Activated CD8-positive, alpha-beta memory T cell treated with anti-CD3 and anti-CD28 coated beads for 1 hour (primary cell): ENCODE measurements at places on chromosomes 2 and 18.

- DNase-seq, result no peak
These were observed 167.9 kb downstream of the IRS1 start for GRCh38 chr2:226631671-226632070.

GRCh38 chr2:9771101-9771449 lies 72.2 kb upstream of the TAF1B start:
- DNase-seq, result no peak

DNA sequence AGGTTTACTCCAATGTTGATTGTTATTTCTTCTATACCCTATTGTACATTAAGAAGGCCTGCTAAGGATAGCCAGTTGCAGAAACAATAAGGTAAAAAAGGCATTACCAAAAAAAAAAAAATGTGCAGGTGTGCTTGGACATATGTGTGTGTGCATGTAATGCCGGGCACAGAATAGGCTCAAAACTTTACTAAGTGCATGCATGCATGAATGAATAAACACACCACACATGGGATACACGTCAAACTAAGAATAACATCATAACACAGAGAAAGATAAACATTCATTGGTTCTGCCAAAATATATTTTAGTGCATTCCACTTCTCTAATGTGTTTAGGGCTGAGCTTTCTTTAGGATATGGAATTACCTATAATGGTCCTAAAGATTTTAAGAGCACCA lies 298.2 kb downstream of the TCF4 start:
- DNase-seq, result no peak

GRCh38 chr2:100703213-100703612 lies 116.7 kb upstream of the NPAS2 start:
- DNase-seq, result no peak

- DNase-seq, result no peak
These were observed 612.3 kb upstream of the FANCL start for GRCh38 chr2:58853420-58853819.

DNA sequence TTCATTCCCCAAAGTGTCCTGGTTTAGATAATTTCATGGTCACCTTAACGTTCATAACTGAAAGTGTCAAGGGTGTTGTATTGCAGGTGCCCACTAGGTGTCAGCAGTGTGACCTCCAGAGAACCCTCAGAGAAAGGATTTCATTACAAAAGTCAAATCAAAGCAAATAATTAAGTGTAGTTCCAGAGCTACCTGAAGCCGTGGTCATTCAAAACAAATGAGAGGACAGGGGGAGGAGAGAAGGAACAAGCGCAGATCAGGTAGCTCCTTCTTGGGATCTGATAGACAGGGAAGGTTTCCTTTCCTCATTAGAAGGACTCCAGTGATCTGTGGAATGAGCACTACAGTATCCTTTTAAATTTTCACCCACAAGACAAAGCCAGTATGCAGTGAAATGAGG lies at the start of gene SLC9A4:
Gene SLC9A4, plus strand, starts transcription at position 207 of the 400 bp plus-strand sequence. CDS start 534 bp downstream, outside the sequence.
- no peak for DNase-seq

- no peak for DNase-seq
These were observed 22.9 kb downstream of the DOK1 start for GRCh38 chr2:74577448-74577847.

GRCh38 chr2:54787755-54788366 lies 64.4 kb downstream of the EML6 start:
- DNase-seq, result no peak

DNA sequence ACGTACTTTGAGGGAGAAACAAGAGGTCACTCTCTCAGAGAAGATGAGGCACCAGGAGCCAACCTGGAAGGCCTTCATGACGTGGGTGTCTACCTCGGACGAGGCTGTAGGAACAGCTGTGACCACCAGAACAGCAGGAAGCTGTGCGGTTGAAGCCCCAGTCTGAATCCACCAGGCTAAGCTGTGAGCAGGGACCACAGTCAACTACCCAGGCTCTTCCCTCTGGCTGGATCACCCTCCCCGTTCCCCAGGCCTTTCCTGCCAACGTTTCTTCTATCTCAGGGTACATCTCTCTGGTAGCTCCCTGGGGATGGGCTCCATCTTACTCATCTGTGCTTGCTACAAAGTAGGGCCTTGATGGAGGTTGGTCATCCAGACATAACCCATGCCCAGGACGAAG lies 36.8 kb upstream of the CYP27C1 start:
- DNase-seq, result no peak

- no peak for DNase-seq
These were observed 678.7 kb downstream of the PLCL1 start for GRCh38 chr2:198483051-198483450.

- no peak for DNase-seq
These were observed 190.5 kb upstream of the SESTD1 start for GRCh38 chr2:179455172-179455524.

GRCh38 chr2:216683846-216684245 lies 11.5 kb downstream of the IGFBP5 start:
- no peak for DNase-seq

DNA sequence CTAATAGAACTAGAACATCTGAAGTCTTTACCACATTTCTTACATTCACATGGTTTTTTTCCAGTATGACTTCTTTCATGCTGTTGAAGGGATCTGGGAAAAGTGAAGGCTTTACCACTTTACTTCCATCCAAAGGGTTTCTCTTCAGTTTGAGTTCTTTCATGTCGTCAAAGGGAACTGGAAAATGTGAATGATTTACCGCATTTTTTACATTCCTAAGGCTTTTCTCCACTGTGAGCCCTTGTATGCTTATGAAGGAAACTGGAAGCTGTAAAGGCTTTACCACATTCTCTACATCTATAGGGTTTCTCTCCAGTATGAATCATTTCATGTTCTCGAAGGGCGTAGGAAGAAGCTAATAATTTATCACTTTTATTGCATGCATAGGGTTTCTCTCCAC lies 46.7 kb downstream of the NBEAL1 start:
- no peak for DNase-seq

- no peak for DNase-seq
These were observed 105.1 kb upstream of the ITGB6 start for GRCh38 chr2:160305081-160305750.

- no peak for DNase-seq
These were observed 14.2 kb downstream of the NIFK start for GRCh38 chr2:121722479-121722878.

- DNase-seq, result no peak
These were observed 3.3 kb downstream of the KIF3C start for GRCh38 chr2:25979001-25979400.

DNA sequence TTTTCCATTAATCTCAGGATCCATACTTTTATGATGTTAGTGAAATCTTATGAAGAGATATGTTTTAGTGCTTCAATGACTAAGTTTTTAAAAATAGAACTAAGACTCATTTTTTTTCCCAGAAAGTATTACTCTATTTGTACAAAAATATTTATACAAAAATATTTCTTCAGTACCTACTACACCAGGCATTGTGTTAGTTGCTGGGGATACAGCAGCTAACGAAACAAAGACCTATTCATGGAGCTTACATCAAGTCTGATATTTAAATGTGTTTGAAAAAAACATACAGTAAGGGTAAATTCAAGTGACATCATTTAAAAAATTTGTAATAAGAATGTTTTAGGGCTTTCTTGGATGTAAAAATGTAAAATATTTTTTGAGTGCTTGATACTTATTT lies 11.6 kb downstream of the VAPA start:
- no peak for DNase-seq

GRCh38 chr2:62441824-62442223 lies 64.2 kb downstream of the TMEM17 start:
- DNase-seq, result no peak

GRCh38 chr18:34357944-34358580 lies 133.3 kb upstream of the NOL4 start:
- DNase-seq, result no peak

DNA sequence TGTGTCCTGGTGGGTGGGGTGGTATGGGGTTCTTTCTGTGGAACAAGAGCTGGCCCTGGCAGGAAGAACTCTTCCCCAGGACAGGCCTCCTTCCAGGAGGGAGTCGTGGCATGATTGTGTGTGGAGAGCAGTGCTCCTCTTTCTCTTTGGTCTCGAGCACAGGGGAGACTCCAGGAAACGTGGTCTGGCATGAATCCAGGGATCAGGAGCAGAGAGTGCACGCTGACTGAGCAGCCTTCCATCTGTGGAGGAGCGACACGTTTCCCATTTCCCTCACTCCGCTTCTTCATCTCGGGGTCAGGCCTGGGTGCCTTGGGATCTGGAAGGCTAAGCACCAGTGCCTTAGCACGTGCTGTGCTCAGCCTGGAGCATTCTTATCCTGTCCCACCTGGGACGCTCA lies 132.0 kb upstream of the HDAC4 start:
- DNase-seq, result no peak

- no peak for DNase-seq
These were observed 284.9 kb downstream of the OSR1 start for GRCh38 chr2:19073522-19073921.
